ENCODE measurements at places on chromosomes 11 and 22. TPM values are rescaled to one million over a fixed set of nuclear protein-coding genes. Genes with fewer than 3 reads are reported as not detected.

CNIH2 gene
- total RNA-seq = 0.13 TPM

DEUP1 gene
- not detected for total RNA-seq

OR5T1 gene
- total RNA-seq = not detected

SLC22A9 gene
- not detected for total RNA-seq

SLC22A25 gene
- not detected for total RNA-seq

Data from thoracic aorta endothelial cell (primary cell).